Airway epithelial cell (primary cell): ENCODE measurements at places on chromosomes 4 and X. TPM values are rescaled to one million over a fixed set of nuclear protein-coding genes. Genes with fewer than 3 reads are reported as not detected.

ALG13 gene
- total RNA-seq: 23.1 and 28.0 TPM in 2 replicates

TRPC5OS gene
- not detected in 2 replicates for total RNA-seq

PPP1R2C gene
- total RNA-seq: not detected in 2 replicates

IQCM gene
- not detected in 2 replicates for total RNA-seq

POU3F4 gene
- total RNA-seq: not detected in 2 replicates

TEX13D gene
- total RNA-seq: not detected in 2 replicates

CXCL13 gene
- 0.14 and 0.28 TPM in 2 replicates for total RNA-seq

SUPT20HL2 gene
- not detected in 2 replicates for total RNA-seq

TRIML2 gene
- not detected in 2 replicates for total RNA-seq

GPM6B gene
- 2.8 and 5.7 TPM in 2 replicates for total RNA-seq

USP27X gene
- total RNA-seq: 1.2 and 2.0 TPM in 2 replicates

YIPF7 gene
- total RNA-seq: not detected in 2 replicates

GAGE12C gene
- not detected in 2 replicates for total RNA-seq

MTM1 gene
- 8.6 and 10.5 TPM in 2 replicates for total RNA-seq

CORIN gene
- 0.05 and 0.42 TPM in 2 replicates for total RNA-seq

TCEAL7 gene
- total RNA-seq: 3.6 TPM in 1 of 2 replicates, not detected in the other

FLNA gene
- total RNA-seq: 1,129 and 1,478 TPM in 2 replicates

MAGEA4 gene
- total RNA-seq: not detected in 2 replicates

MAGED1 gene
- 111 and 134 TPM in 2 replicates for total RNA-seq

VSIG4 gene
- not detected in 2 replicates for total RNA-seq

HMGN5 gene
- total RNA-seq: 0.33 and 1.7 TPM in 2 replicates

CTAG2 gene
- not detected in 2 replicates for total RNA-seq

PNMA6F gene
- not detected in 2 replicates for total RNA-seq

CXCL11 gene
- total RNA-seq: 0.07 TPM in 1 of 2 replicates, not detected in the other

POLN gene
- 0.37 and 1.1 TPM in 2 replicates for total RNA-seq

AFM gene
- total RNA-seq: not detected in 2 replicates
